ENCODE measurements at places on chromosomes 16 and 17.

GRCh38 chr17:57356153-57356718 is 99.9 kb downstream of the MSI2 start:
- no peak for DNase-seq

GRCh38 chr17:866568-867103 is 84.5 kb downstream of the MRM3 start:
- DNase-seq: no peak

- no peak for DNase-seq
Observed at GRCh38 chr16:53297477-53297876, 136.8 kb upstream of the RBL2 start.

GRCh38 chr16:27795992-27796614 is 246.2 kb downstream of the KATNIP start:
- DNase-seq: no peak

DNA sequence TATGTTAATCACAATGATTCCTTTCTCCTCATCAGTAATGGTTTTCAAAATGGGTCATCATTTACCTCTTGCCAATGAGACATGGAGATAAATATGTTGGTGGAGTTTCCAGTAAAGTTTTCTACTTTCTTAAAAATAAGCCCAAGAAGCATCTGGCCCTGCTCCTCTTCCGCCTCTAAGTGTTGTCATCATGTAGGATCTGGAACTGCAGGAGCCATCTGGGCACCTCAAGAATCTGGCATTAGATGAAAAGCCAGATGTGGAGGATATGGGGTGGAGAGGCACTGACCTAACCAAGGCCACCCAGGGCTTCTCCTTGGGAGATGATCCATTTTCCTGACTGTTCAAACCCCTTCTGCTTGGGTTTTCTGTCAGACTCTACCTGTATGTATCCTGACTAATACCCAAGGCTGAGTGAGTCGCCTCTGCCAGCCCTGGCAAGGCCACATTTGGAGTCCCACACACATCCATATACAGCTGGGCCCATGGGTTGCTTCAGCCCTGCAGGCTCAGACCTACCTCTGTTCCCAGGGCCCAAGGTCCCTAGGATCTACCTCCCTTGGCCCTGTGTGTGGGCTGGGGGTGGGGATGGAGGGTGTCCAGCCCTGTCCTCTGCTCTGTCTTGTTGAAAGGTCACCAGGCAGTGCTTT is 24.6 kb downstream of the CCDC182 start:
- no peak for DNase-seq
